ENCODE measurements at places on chromosomes 16 and 17. TPM values are rescaled to one million over a fixed set of nuclear protein-coding genes. Genes with fewer than 3 reads are reported as not detected.

The ZNF469 gene
- 17.7 TPM for total RNA-seq

DNA sequence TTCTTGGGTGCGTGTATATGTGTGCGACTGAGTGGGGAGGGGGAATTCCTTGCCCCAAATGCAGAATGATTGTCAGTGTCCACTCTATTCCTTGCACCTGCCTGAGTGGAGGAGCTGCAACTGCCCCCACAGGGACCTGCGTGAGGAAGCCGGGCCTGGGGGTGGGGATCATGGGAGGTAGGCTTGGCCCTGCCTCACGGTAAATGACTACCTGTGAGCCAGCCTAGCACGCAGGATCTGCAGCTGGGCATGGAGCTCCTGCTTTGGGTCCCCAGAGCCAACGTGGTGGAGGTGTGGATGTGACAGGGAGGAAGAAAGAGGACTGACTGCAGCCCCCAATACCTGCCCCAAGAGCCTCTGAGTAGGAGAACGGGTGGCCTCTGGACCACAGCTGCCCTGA lies 77.0 kb upstream of the GAS7 start:
- no peak for DNase-seq
- no peaks in the 10 kb centered on the region for H3K27me3 ChIP-seq
- H3K27ac ChIP-seq = no peak overlapping the region
- H3K4me3 ChIP-seq = no peak overlapping the region

- peaks cover 46% of the 10 kb centered on the region for H3K4me1 ChIP-seq
- DNase-seq = no peak
- no peaks in the 10 kb centered on the region for H3K27me3 ChIP-seq
- no peak overlapping the region for H3K4me3 ChIP-seq
- H3K27ac ChIP-seq = no peak overlapping the region
Measured at GRCh38 chr17:78332991-78333390, 26.9 kb downstream of the SOCS3 start.

The TMEM88 gene
- total RNA-seq = 33.7 TPM

DNA sequence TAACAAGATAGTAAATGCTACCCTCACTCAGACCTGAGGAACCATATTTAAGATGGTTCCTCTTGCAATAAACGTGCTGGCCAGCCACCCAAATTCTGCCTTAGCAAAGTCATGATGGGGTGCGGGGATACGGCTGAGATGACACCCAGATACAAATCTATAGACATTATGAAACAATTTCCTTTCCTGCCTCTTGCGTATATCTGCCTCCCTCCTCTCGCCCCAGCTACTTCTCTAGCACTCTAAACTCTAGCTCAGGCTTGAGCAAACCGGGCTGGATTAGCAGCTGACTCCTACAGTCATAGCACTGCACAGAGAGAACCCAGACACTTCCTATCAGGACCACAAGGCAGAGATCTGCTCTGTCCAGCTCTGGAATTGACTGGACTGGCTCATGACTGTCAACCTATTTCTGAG lies 22.3 kb downstream of the CD300LF start:
- DNase-seq = no peak
- H3K4me3 ChIP-seq = no peak overlapping the region
- H3K27ac ChIP-seq = no peak overlapping the region
- no peaks in the 10 kb centered on the region for H3K4me1 ChIP-seq
- no peaks in the 10 kb centered on the region for H3K27me3 ChIP-seq
- no peaks in the 10 kb centered on the region for H3K36me3 ChIP-seq

GRCh38 chr16:77868478-77868877 lies 80.1 kb downstream of the VAT1L start:
- no peaks in the 10 kb centered on the region for H3K27me3 ChIP-seq
- H3K4me1 ChIP-seq = peaks cover 9% of the 10 kb centered on the region
- no peak overlapping the region for H3K27ac ChIP-seq
- H3K36me3 ChIP-seq = no peaks in the 10 kb centered on the region

DNA sequence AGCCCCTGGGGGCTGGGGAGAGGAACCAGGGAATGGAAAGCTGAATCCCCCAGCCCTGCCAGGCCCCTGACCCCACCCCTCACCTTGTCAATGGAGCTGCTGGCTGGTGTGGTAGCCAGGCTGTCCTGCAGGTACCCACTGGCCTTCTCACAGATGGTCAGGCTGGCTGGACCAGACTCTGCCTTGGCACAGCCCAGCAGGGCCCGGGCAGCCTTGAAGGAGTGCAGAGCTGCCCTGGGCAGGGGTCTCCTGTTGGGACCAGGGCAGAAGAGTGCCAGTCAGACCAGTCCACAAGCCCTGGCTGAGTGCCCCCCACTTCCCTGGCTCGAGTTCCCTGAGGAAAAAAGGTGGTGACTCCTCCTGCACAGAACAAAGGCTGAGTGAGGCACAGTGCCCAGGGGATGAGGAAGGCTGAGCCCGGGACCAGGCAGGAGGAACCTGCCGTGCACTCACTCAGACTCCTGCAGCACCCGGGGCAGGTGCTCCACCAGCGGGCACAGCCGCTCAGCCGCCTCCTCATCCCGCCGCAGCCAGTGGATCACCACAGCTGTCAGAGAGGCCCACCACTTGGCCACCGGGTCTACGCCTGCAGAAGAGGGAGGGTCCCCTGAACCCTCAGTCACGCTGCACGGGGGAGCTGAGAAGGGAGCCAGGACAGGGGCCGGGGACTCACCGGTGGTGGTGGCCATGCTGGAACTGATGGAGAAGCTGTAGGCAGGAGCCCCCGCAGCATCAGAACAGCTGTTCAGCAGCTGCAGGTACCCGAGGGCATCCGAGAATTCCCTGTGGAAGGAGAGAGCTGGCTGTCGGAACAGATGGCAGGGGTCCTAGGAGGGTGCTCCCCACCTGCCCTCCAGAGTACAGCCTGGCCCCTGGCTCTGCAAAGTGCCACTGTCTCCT lies 22.4 kb downstream of the SREBF1 start:
- peaks cover 17% of the 10 kb centered on the region for H3K4me1 ChIP-seq
- no peak for DNase-seq
- H3K27me3 ChIP-seq = no peaks in the 10 kb centered on the region
- no peak overlapping the region for H3K4me3 ChIP-seq
- peaks cover 17% of the 10 kb centered on the region for H3K36me3 ChIP-seq

DNA sequence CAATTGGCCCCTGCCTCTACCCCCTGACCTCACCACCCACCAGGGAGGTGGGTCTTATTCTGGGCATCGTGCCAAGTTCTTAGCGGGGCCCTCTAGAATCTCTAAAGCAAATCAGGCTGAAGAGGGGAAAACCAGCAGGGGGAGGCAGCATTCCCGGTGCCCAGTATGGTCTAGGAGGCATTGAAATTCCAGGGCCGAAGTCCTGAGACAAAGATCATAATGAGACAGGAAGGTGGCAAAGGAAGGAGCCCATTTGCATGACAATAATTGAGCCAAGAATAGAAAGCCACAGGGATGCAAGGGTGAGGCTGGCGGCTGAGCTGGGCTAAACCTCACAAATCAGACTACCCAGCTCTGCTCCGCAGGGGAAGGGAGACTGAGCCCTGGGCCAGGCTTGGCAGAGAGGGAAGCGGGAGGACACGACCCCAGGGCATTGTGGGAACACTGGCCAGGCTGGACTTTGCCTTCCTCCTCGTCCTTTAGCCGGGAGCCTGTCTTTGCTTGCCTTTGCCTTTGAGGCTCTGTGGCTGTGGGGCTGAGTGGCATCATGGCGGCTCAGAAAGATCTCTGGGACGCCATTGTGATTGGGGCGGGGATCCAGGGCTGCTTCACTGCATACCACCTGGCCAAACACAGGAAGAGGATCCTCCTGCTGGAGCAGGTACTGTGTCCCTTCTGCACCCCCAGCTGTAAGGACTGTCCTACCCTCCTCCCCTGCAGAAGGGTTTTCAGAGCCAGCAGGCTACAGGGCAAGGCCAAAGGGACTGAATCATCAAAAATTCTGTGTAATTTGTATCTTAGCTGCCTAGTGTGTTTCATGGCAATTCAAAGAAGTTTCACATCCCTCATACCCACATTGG lies at the start of gene PIPOX:
Gene PIPOX (plus strand): TSS at position 463 of the 860 bp plus-strand sequence. CDS start 85 bp downstream, at position 548.
- peaks cover 19% of the 10 kb centered on the region for H3K4me1 ChIP-seq
- H3K27ac ChIP-seq = no peak within 1 kb of the TSS
- H3K36me3 ChIP-seq = no peaks in the 10 kb centered on the region
- H3K27me3 ChIP-seq = peaks cover 15% of the 10 kb centered on the region
- peak; percentile 14 for DNase-seq
- no peak within 1 kb of the TSS for H3K4me3 ChIP-seq

The ATP6V0D1 gene
- 114 TPM for total RNA-seq

The MFSD6L gene
- 0.12 TPM for total RNA-seq

The CFAP52 gene
- not detected for total RNA-seq

DNA sequence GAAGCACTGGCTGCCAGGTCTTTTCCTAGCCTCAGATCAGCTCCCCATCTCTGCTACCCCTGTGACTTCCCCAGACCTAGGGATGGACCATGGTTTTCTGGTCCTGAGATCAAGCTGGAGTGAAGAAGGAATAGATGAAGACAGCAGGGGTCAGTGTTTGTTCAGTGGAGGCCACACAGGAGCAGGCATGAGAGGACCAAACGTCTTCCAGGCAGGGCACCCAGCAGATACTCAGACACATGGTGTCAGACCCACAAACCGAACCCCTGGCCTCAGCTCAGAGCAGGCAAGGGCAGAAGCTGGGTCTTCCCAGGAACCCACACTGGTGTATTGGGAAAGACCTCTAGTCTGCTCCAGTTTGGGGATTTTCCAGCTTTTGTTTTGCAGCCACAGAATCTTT lies 189.7 kb downstream of the IRX5 start:
- no peaks in the 10 kb centered on the region for H3K36me3 ChIP-seq
- DNase-seq = no peak
- H3K4me3 ChIP-seq = no peak overlapping the region
- H3K27me3 ChIP-seq = no peaks in the 10 kb centered on the region
- no peaks in the 10 kb centered on the region for H3K4me1 ChIP-seq
- H3K27ac ChIP-seq = no peak overlapping the region

GRCh38 chr16:72226136-72226535 lies 54.2 kb upstream of the PMFBP1 start:
- no peak for DNase-seq
- H3K27me3 ChIP-seq = no peaks in the 10 kb centered on the region
- H3K4me3 ChIP-seq = no peak overlapping the region
- no peaks in the 10 kb centered on the region for H3K4me1 ChIP-seq
- no peak overlapping the region for H3K27ac ChIP-seq

DNA sequence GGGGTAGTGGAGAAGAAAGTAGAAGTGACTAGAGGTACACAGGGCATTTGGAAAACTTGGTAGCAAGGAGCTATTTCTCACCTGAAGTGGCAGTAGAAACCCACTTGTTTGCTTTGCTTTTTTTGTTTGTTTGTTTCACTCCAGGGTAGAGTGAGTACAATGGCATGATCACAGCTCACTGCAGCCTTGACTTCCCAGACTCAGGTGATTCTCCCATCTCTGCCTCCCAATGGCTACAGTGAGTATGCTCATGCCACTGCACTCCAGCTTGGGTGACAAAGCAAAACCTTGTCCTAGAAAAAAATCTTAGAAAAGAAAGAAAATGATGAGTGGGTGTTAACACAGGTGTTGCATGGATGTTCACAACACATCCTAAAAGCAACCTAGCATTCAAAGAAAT lies 40.4 kb downstream of the SCNN1G start:
- H3K4me3 ChIP-seq = no peak overlapping the region
- H3K27ac ChIP-seq = no peak overlapping the region
- no peak for DNase-seq
- H3K27me3 ChIP-seq = no peaks in the 10 kb centered on the region
- no peaks in the 10 kb centered on the region for H3K4me1 ChIP-seq

The CHRNB1 gene
- 9.7 TPM for total RNA-seq

The RASL10B gene
- 19.1 TPM for total RNA-seq

DNA sequence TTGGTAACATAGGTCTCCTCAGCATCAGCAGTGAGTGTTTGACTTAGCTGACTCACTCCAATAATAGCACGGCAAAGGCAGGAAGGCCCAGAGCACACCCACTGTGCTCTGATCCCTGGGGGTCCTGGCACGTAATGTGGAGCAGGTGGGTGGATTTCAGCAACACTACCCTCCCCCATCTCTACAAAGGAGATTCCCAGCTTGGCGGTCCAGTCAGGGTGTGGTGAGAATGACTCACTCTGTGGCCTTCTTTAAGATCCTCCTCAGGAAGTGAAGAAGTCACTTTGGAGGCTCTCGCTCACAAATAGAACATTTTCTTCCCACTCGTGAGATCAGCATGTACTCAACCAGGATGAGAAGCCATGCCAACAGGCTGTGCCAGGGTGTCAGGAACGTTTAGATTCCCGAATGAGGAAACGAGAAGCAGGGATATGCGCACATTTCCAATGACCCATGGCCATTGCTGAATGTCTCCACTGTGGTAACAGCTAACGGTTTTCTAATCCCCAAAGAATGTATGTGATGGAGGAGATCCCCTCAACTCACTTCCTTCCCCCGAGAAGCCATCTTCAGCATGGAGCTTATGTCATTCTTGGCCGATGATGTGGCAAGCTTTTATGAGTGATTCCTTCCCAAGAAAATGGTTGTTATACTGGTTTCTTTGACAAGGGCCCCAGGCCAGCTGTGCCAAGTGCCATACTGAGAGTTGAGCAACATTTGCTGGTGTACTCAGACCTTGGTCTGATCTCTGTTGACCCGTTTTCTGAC lies 365.2 kb downstream of the C16orf95 start:
- peak overlapping the region; percentile 99 for H3K27ac ChIP-seq
- H3K4me1 ChIP-seq = peaks cover 30% of the 10 kb centered on the region
- no peaks in the 10 kb centered on the region for H3K36me3 ChIP-seq
- no peaks in the 10 kb centered on the region for H3K27me3 ChIP-seq
- peak; percentile 99 for DNase-seq

DNA sequence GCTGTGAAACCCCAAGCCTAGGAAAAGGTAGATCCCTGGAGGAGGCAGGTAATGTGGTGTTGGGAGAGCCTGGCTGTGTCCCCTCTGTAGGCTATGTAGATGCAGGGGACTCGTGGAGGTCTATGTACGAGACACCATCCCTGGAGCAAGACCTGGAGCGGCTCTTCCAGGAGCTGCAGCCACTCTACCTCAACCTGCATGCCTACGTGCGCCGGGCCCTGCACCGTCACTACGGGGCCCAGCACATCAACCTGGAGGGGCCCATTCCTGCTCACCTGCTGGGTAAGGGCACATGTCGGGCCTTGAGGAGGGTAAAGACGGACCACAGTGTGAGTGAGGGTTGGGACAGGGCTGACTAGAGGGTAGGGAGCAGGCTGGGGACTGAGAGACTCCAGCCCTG lies 12.0 kb downstream of the ACE start:
- H3K4me1 ChIP-seq = no peaks in the 10 kb centered on the region
- peaks cover 14% of the 10 kb centered on the region for H3K27me3 ChIP-seq
- DNase-seq = no peak
- H3K27ac ChIP-seq = no peak overlapping the region
- H3K36me3 ChIP-seq = no peaks in the 10 kb centered on the region

The TMEM238L gene
- not detected for total RNA-seq

- no peaks in the 10 kb centered on the region for H3K27me3 ChIP-seq
- H3K36me3 ChIP-seq = peaks cover 2% of the 10 kb centered on the region
- H3K4me3 ChIP-seq = no peak overlapping the region
- peak; percentile 52 for DNase-seq
- peaks cover 50% of the 10 kb centered on the region for H3K4me1 ChIP-seq
Measured at GRCh38 chr16:2160915-2161551, 5.5 kb downstream of the TRAF7 start.

- H3K4me3 ChIP-seq = no peak overlapping the region
- no peak overlapping the region for H3K27ac ChIP-seq
- DNase-seq = no peak
- H3K36me3 ChIP-seq = no peaks in the 10 kb centered on the region
Measured at GRCh38 chr16:27080895-27081294, 14.2 kb downstream of the C16orf82 start.

GRCh38 chr17:28572259-28573039 lies 1.1 kb upstream of the PIGS start:
- no peak for DNase-seq
- peak overlapping the region; percentile 73 for H3K4me3 ChIP-seq
- H3K27me3 ChIP-seq = no peaks in the 10 kb centered on the region
- peaks cover 14% of the 10 kb centered on the region for H3K4me1 ChIP-seq
